ENCODE measurements at places on chromosomes 16 and 17.

DNA sequence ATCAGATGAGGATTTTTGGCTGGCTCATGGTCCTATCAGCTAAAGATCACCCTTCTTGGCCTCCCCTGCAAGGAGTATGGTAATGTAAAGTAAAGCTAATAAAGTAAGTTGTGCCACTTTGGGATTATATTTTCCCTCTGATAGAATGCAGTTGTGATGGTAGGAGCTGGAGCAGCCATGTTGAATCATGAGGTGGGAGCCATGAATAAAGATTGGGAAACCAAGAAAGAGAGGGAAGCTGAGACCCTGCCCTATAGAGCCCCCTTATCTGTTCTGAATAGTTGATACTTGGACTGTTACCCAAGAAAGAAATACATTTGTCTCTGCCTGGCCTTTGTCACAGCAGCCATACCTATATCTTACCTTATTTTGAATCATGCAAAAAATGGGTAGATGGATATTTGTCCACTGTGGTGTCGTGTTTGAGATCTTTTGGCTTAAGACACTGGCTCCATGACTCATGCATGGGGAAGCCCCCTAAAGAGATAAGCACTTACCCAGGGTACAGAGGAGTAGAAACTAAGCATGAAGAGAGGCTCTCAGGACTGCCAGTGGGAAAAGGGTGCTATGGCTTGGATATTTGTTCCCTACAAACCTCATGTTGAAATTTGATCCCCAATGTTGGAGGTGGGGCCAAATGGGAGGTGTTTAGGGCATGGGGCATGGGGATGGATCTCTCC, 17.7 kb upstream of the TVP23A start:
- DNase-seq: no peak

GRCh38 chr16:11914210-11915113, 1.3 kb downstream of the GSPT1 start:
- DNase-seq: no peak

DNA sequence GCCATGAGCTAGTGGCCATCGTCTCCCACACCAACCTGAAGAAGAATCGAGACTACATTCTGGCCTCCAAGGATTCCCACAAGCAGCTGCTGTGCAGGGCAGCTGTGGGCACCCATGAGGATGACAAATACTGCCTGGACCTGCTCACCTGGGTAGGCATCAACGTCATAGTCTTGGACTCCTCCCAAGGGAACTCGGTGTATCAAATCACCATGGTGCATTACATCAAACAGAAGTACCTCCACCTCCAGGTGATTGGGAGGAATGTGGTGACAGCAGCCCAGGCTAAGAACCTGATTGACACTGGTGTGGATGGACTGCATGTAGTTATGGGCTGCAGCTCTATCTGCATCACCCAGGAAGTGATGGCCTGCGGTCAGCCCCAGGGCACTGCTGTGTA, 70.2 kb downstream of the GRIN2A start:
- DNase-seq: no peak

DNA sequence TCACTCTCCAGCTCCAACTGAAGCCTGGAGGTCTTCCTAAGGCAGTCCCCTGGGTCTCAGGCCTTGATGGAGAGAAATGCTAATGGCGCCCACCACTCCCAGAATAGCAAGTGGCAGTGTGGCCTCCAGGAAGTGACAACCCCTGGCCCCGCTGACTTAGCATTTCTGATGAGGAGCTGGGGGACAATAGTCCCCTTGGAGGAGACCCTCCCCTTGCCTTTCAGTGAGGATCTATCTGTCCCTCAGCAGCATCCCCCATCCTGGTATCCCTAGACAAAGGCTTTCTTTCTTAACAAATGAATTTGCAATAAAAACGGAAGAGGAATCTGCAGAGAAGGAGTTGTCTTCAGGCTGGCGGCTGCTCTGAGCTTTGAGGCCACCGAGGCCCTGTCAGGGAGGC, 68.8 kb downstream of the LITAF start:
- no peak for DNase-seq

GRCh38 chr16:54290833-54291655, 4.5 kb upstream of the IRX3 start:
- DNase-seq: no peak

GRCh38 chr17:50430821-50431618, 5.0 kb downstream of the ACSF2 start:
- DNase-seq: no peak

GRCh38 chr16:58503166-58503862, 3.4 kb downstream of the NDRG4 start:
- DNase-seq: no peak

DNA sequence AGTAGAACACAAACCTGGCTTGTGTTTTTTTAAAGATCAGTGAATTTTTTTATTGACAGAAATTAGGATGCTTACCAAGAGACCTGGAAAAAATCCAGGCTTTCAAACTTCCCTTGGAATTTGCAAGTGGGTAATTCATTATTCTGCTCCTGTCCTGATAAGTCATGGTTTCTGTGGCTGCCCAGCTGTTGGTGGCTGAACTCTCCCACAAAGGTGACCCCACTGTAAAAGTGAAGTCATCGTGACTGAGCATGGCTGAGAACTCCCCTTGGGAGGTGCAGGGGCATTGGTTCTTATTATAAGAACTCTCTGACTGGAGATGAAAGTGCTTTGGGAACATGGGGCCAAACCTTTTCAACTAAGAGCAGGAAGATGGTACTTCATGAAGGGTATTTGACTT, 46.6 kb upstream of the TANC2 start:
- no peak for DNase-seq

GRCh38 chr17:56499799-56500388, 93.6 kb upstream of the NOG start:
- DNase-seq: no peak

DNA sequence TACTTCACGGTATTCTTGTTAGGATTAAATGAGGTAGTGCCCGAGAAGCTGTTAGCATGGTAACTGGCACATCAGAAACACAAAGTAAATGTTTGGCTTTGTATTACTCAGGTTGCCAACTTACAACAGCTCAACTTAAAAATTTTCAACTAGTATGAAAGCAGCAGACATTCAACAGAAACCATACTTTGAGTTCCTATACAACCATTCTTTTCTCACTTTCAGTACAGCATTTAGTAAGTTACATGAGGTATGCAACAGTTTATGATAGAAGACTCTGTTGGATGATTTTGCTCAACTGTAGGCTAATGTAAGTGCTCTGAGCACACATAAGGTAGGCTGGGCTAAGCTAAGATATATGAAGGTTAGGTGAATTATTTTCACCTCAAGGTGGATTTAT, 7.7 kb downstream of the CENPN start:
- no peak for DNase-seq

DNA sequence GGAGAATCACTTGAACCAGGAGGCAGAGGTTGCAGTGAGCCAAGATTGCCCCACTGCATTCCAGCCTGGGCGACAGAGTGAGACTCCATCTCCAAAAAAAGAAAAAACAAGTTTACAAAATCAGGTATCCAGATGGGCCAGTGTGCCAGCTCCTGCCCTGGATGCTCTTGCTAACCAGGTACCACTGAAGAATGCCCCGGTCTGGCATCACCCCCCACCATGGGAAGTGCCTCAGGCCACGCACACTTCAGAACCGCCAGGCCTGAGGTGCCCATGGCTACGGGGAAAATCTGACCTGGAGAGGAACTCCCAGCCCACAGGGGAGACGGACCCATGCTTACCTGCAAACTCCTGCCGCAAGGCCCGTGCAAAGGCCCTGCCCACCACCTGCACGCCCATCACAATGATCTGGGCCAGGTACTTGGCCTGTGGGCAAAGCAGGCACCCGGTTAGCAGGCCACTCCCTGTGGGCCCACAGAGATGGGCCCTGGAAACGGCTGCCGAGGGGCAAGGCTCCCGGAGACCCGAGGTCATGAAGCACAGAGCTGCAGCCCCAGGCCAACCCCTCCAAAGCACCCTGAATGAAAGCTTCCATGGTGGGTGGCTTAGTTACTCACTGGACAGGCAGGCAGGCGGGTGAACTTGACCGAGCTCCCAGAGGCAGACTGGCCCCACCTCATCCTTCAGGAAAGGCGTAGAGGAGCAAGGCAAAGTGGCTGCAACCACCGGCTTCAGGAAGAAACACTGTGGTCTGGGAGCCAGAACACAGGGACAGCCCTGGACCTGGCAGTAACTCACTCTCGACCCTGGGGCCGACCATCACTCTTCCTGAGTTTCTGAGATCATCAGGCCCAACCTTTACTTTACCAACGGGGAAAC, 8.0 kb downstream of the PAM16 start:
- DNase-seq: no peak

- DNase-seq: no peak
Measured at GRCh38 chr16:77304877-77305276, 105.7 kb downstream of the SYCE1L start.

- DNase-seq: no peak
Measured at GRCh38 chr16:85048921-85049562, 21.4 kb downstream of the KIAA0513 start.

- DNase-seq: no peak
Measured at GRCh38 chr17:55726440-55726839, 3.8 kb upstream of the TMEM100 start.

- DNase-seq: no peak
Measured at GRCh38 chr17:61221597-61222471, 177.8 kb upstream of the TBX2 start.

- no peak for DNase-seq
Measured at GRCh38 chr17:78374631-78375274, 3.7 kb upstream of the PGS1 start.

Data from activated CD4-positive, alpha-beta T cell treated with anti-CD3 and anti-CD28 coated beads for 24 hours (primary cell).